Effector CD8-positive, alpha-beta T cell (primary cell): ENCODE measurements at places on chromosomes 7 and 10.

DNA sequence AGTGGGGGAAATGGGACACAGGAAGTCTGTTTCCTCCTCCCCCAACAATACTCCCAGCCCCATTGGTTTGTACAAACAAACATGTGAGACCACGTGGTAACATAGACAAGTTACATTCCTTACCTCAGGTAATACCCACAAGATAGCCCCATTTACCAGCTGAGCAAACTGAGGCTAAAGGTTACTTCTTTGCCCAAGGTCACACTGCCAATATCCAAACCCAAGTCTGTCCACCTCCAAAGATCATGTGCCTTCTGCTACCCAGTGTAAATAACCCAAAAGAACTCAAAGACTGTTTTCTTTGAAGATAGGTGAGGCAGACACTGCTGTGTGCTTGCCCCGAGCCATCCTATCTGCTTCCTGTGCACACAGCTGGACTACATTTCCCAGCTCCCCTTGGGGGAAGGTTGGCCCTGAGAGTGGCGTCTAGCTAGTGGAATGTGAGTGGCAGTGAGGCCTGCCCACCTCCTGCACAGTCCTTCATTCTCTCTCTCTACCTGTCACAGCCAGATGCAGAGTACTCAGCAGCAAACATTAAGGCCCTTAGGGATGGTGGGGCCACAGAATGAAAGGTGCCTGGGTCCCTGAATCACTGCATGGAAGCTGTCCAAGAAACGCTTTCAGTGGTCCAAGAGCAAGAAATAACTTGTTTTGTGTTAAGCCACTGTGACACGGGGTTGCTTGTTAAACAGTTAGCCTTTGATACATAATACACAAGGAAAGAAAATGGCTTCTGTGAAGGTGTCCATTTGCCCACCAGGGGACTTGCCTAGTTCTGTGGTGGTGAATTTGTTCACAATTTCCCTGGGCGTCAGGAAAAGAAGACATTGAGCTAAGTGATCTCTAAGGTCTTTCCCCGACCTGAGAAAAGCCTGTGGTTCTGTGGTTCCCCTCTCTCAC, 257.7 kb upstream of the NFE2L3 start:
- DNase-seq = no peak

DNA sequence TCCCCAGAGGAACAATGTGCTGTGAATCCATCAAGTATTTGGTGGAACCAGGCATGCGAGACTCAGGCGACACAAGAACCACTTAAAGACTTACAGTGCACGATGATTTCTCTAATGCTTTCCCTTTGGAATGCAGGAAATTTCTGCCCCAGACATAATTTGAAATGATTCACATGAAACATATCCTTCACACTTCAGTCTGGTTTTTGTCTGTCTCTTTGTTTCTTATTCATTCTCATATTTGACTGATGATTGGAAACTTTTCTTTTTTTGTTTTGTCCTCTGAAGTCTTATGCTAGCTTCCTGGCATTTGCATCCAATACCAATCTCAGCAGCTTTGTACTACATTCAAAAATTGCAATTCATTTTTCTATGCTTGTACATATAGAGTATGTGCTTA, 502.8 kb downstream of the PHTF2 start:
- no peak for DNase-seq

- no peak for DNase-seq
Observed at GRCh38 chr7:46953008-46953407, 628.9 kb downstream of the TNS3 start.

- no peak for DNase-seq
Observed at GRCh38 chr7:137957887-137958286, 44.0 kb downstream of the CREB3L2 start.

- DNase-seq = no peak
Observed at GRCh38 chr7:131424219-131424822, 96.6 kb downstream of the MKLN1 start.

DNA sequence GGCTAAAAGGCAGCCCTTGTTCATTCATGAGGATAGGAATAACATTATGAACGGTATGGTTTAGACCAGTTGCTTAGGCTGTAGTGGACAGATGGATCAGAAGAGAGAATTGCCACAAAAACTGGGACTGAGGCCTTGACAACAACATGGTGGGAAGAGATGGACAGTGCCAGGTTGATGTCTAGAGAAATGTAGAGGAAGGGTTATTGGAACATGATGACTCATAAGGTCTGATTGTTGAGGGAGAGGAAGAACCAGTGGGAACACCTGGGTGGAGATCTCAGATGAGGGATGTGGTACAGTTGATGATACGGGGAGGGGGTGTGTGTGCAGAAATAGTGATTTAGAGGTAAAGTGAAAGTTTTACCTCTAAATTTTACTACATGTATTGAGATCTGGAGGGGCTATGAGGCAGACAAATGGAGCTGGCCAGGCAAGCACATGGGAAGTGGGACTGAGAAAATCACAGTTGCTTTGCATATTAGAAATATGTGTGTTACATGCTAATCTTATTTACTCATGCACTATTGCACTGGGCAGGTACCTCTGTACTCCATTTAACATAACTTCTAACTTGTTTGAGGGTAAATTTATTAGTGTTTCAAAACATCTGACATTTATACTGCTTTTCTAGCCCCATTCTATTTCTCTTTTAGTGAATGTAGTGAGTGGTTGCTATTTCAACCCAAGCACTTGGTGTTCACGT, 65.6 kb downstream of the PLCE1 start:
- no peak for DNase-seq

DNA sequence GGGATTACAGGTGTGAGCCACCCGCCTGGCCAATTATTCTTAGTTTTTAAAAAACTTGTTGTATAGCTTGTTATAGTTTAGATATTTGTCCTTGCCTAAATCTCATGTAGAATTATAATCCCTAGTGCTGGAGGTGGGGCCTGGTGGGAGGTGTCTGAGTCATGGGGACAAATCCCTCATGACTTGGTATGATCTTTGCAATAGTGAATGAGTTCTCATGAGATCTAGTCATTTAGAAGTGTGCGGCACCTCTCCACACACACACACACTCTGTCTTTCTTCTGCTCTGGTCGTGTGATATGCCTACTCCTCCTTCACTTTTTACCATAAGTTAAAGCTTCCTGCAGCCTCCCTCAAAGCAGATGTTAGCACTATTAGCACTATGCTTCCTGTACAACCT, 37.2 kb downstream of the FAM149B1 start:
- DNase-seq = no peak

DNA sequence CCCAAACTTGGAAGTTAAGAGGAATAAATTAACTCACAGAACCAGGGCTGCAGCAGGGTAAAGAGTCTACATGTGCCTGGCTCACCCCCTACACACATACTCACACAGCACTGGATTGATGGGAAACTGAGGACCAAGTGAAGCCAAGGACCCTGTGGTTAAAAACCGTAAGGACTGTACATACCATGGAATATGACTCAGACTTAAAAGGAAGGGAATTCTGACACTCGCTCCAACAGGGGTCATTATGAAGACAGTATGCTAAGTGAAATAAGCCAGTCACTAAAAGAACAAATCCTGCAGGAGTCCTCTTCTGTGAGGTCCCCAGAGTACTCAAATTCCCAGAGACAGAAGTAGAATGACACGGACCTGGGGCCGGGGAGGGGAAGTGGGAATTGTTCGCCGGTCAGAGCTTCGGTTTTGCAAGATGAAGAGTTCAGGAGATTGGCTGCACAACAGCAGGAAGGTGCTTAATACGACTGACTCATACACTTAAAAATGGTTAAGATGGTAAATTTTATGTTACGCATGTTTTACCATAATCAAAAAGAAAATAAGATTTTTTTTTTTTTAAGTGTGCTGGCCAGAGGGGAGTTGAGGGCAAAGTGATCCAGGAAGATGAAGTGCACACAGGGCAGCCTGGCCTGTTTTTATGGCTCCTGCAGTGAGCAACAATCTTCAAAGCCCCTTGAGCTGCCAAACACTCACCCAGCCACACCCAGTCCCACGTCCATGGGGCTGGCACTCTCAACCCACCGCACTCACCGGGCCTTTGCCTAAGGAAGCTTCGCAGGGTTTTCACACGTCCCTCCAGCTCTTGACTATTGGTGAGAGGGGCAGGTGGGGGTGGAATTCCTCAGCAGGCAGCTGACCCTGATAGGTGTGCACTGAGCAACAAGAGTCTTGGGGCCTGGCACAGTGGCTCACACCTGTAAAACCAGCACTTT, 26.4 kb downstream of the DRGX start:
- no peak for DNase-seq

- no peak for DNase-seq
Observed at GRCh38 chr7:47617131-47617530, 35.2 kb upstream of the TNS3 start.

DNA sequence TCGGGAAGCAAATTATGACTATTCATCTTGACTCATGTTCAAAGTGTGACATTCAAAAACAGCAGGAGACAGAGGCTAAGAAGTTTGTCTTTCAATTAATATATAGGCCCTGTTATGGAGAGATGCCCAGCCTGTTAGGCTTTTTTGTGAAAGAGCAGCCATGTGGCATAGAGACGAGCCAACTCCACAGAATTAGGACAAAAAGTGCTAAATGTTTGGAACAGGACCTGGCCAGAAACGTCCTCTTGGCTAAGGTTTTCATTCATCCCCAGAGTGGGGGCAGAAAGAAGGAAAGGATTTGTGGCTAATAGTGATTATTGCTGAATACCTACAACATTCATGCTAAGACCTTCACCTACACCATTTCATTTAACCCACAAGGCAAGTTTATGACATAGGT, 324.7 kb upstream of the NPVF start:
- DNase-seq = no peak

DNA sequence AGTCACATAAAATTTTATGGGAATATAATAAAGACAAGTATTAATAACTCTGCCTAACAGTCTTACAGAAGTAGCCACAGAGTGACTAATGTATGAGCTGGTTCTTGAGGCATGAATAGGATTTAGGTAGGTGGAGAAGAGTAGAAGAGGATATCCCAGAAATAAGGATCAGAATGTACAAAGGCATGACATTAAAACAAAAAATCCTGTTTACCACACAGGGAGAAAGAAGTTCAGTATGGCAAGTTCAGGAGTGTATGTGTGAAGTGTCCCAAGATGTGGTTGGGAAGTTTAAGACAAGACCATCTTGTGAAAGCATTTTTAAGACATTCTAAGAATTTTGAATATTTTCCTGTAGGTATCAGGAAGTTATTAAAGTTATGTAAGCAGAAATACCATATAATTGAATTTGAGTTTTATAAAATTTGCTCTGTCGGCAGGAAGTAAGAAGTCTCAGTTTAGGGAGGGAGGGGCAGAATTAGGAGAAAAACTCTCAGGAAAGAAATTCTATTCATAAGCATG, 64.7 kb upstream of the CAV2 start:
- DNase-seq = no peak
